ENCODE measurements at places on chromosomes 13 and 19. TPM values are rescaled to one million over a fixed set of nuclear protein-coding genes. Genes with fewer than 3 reads are reported as not detected.

Gene EID2
- total RNA-seq, result 13.9 TPM

Gene IL17D
- total RNA-seq, result 1.8 TPM

Gene ZNF470
- 5.6 TPM for total RNA-seq

Gene ATP4A
- total RNA-seq, result 16.9 TPM

Gene TMEM59L
- total RNA-seq, result 2.9 TPM

Gene CCL25
- not detected for total RNA-seq

Gene ZNF709
- total RNA-seq, result 4.3 TPM

Gene USF2
- total RNA-seq, result 145 TPM

Gene LRRC8E
- 15.3 TPM for total RNA-seq

Gene ZNF100
- total RNA-seq, result 13.2 TPM

GRCh38 chr19:33714149-33714548 lies 82.5 kb upstream of the KCTD15 start:
- no peak for DNase-seq

GRCh38 chr19:49676136-49676783 lies 811 bp upstream of the PRMT1 start:
- DNase-seq, result peak; percentile 91

DNA sequence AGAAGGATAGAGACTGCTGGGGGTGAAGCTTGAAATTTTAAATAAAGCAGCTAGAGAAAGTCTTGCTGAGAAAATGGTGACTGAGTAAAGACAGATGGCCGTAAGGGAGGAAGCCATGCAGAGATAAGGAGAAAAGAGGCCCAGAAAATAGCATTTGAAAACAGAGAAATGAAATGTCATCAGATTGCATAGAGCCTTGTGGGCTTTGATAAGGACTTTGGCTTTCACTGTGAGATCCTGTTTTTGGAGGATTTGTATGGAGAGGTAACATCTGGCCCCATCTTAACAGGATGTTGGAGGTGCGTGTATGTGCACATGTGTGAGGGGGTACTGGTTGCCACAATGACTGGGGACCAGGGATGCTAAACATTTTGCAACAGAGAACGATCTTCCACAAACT lies 19.5 kb upstream of the ATP8A2 start:
- no peak for DNase-seq

DNA sequence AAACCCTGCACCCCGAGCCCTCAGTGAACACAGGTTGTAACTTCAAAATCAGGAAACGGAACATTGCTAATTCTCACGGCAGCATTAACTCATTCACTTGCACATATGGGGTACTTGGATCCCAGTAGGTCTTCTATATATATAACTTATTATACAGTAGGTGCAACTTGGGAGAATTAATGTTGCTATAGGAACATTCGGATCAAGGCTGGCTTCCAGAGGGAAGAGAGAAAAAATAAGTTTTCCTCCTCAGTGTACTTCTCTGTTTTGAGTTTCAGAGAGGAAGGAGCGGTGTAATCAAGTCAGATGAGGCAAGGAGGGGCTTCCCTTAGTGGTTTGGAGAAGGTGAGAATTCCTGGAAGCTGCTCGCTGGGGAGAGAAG lies 90.9 kb upstream of the ZNF507 start:
- DNase-seq, result no peak

- no peak for DNase-seq
Measured at GRCh38 chr13:36555151-36555986, 118.5 kb upstream of the SERTM1 start.

DNA sequence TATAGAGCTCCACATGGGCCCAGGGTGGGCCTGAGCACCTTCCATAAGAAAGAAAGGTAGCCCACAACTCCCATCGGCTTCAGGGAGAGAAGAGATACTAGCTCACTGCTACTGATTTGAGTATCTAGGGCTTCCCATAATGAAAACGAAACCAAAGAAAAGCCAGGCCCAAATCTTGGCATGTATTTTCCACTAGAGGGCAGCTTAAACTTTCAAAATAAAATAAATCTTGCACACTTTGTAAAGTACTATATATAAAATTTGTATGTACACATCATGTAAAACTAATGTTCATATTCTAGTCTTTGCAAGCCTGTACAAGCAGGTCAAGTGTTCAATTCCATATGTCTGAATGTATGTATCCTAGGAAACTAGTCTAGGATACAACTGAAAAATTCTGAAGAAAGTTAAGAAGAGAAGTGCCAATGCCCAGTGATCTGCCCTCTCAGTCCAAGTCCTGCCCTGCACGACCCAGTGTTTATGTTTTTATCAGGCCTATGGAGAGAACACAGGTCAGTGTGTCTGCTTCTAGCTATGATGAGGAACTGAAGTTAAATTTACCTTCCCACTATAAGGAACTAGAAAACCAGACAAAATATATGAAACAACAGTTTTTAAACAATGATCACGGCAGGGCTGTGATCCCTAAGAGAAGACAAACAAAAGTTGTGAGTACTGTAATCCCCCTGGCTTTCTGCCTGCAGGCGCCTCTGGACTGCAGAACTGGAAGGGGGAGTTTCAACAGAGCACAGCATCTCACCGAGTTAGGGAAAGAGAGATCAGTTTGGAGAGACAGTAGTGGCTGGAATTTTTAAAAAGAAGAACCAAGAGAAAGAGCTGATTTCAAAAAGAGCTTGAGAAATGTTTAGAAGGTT lies 475.7 kb downstream of the UQCRFS1 start:
- DNase-seq, result peak; percentile 27

GRCh38 chr19:18060472-18060871 lies 26.3 kb downstream of the IL12RB1 start:
- DNase-seq, result no peak

GRCh38 chr19:50573741-50574461 lies 5.7 kb upstream of the LRRC4B start:
- no peak for DNase-seq

DNA sequence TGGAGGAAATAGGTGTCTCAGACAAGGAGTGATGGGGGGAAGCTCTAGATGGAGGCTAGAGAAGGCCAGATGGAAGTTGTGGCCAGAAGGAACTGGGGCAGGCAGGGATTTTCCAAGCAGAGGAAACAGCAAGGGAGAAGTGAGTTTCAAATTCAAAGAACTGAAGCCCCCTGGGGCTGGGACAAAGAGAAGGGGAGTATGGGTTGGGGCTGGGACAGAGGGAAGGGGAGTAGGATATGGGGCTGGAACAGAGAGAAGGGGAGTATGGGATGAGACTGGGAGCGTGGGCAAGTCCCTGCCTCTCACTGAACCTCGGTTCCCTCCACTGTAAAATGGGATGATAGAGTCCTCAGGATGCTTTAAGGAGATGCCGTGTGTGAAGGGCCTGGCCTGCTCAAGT lies 1.9 kb upstream of the GTF2F1 start:
- DNase-seq, result no peak

DNA sequence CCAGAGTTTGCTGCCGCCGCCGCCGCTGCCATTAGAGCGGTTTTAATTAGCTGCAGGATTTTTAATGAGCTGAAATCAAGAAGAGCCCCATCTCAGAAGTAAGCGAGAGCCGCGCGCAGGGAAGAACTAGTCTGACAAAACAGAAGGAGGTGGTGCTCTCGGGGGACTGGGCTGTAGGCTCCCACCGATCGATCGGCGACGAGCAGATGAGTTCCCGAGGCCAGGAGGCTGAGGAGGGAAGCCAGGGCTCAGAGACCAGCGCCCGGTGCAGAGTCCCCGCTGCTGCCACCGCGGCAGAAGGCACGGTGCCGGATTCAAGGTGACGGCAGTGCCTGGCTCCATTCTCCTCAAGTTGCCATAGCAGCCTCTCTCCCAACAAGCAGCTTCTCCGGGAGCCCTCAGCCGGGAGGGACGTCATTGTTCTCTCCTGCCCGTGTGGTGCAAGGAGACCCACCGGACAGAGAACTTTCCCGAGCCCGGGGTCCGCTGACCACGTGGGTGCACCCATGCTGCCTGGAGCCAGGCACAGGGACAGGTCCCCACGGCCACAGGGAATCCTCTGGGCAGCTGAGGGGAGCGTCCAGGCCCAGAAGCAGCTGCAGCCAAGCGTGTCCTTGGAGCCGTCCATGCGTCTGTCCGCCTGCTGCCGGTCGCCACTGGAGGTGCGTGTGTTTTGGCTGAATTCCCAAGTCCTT lies 62.9 kb downstream of the CHST8 start:
- no peak for DNase-seq
